ENCODE measurements at places on chromosomes 13 and 19. TPM values are rescaled to one million over a fixed set of nuclear protein-coding genes. Genes with fewer than 3 reads are reported as not detected.

The TEX29 gene
- 0.83 TPM for total RNA-seq

The FAM216B gene
- not detected for total RNA-seq

The LHB gene
- not detected for total RNA-seq

The SHC2 gene
- not detected for total RNA-seq

The LMO7 gene
- 30.7 TPM for total RNA-seq

The ICAM5 gene
- total RNA-seq, result 0.17 TPM

The LILRB1 gene
- total RNA-seq, result not detected

The ETV2 gene
- 0.84 TPM for total RNA-seq

The SLC25A41 gene
- total RNA-seq, result 0.55 TPM

The TNNT1 gene
- not detected for total RNA-seq

The ZNF99 gene
- not detected for total RNA-seq

The FAM98C gene
- total RNA-seq, result 27.5 TPM

The OR7C1 gene
- total RNA-seq, result not detected

The SLC15A1 gene
- total RNA-seq, result not detected

The ZNF534 gene
- not detected for total RNA-seq

The KLK13 gene
- total RNA-seq, result not detected

The CBARP gene
- total RNA-seq, result not detected

The ZNF235 gene
- total RNA-seq, result 5.5 TPM

The MEIOSIN gene
- not detected for total RNA-seq

The PPP5C gene
- 102 TPM for total RNA-seq

The GIPC3 gene
- 0.57 TPM for total RNA-seq

The PIP5K1C gene
- total RNA-seq, result 19.5 TPM

The NMRK2 gene
- not detected for total RNA-seq

The WDR87 gene
- not detected for total RNA-seq

The PLIN4 gene
- not detected for total RNA-seq

The IRGC gene
- not detected for total RNA-seq

The PTGIR gene
- total RNA-seq, result 14.0 TPM

The ANGPTL8 gene
- total RNA-seq, result not detected

The BRSK1 gene
- total RNA-seq, result 6.8 TPM

The STAP2 gene
- total RNA-seq, result 11.9 TPM

The ATXN8OS gene
- not detected for total RNA-seq

The FCGBP gene
- total RNA-seq, result 7.1 TPM

The PDX1 gene
- not detected for total RNA-seq

The LNX2 gene
- 9.5 TPM for total RNA-seq

The NPHS1 gene
- not detected for total RNA-seq

The ADGRE3 gene
- not detected for total RNA-seq

The C19orf67 gene
- not detected for total RNA-seq

The LDLR gene
- total RNA-seq, result 97.1 TPM

The NLRP5 gene
- not detected for total RNA-seq

The CALR3 gene
- total RNA-seq, result not detected

The SPACA4 gene
- total RNA-seq, result not detected

The VRK3 gene
- total RNA-seq, result 75.4 TPM

The DENND1C gene
- 104 TPM for total RNA-seq

The CD79A gene
- total RNA-seq, result 2.9 TPM

The ZNF724 gene
- total RNA-seq, result 17.0 TPM

The COL5A3 gene
- total RNA-seq, result 0.57 TPM

The SYT5 gene
- not detected for total RNA-seq

The PCDH8 gene
- total RNA-seq, result not detected

The PLEKHF1 gene
- 52.1 TPM for total RNA-seq

All from activated CD4-positive, alpha-beta T cell treated with anti-CD3 and anti-CD28 coated beads, Interleukin-2, amount 10 ng/mL, durations not matched to agents 7 days and 5 days (primary cell).